ENCODE measurements at places on chromosomes 7 and 10. TPM values are rescaled to one million over a fixed set of nuclear protein-coding genes. Genes with fewer than 3 reads are reported as not detected.

Gene TIMM23
- 117 TPM for total RNA-seq

Gene GPR26
- not detected for total RNA-seq

DNA sequence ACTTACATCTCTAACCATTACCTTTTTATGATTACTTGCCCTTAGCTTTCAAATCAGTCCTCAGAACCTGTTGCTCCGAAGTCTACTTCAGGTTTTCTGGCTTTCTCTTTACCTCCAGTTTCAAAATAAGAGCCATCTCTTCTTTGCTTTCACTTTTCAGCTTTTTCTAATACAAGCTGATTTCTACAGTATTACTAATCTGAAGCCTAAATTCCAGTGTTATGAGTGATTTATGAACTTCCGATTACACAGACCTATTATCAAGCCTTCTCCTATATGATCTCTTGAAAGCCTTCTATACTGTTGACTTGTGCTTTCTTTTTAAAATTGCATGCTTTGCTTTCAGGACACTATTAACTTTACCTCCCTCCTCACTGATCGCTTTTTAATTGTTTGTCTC lies 1307.8 kb upstream of the CELF2 start:
- no peak for DNase-seq

Gene ELFN1
- total RNA-seq = 0.19 TPM

DNA sequence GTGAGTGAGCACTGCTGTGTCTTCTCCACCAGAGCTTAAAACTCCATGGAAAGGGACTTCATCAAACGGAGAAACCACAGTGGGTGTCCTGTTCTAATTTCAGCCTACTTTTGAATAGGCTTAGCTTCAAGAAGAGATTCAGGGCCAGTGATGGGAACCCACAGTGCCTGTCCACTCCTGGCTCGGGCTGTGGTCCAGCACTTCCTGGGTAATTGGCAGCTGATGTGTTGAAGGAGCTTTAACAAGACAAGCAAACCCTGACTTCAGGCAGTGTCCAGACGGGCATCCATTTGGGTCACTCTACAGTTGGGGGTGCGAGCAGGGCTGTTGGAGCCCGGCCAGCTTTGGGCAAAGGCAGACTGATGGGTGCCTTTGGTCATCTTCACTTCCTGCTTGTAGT lies 14.5 kb downstream of the VWC2 start:
- no peak for DNase-seq

GRCh38 chr7:1740214-1740613 lies 70.1 kb downstream of the ELFN1 start:
- DNase-seq = no peak

DNA sequence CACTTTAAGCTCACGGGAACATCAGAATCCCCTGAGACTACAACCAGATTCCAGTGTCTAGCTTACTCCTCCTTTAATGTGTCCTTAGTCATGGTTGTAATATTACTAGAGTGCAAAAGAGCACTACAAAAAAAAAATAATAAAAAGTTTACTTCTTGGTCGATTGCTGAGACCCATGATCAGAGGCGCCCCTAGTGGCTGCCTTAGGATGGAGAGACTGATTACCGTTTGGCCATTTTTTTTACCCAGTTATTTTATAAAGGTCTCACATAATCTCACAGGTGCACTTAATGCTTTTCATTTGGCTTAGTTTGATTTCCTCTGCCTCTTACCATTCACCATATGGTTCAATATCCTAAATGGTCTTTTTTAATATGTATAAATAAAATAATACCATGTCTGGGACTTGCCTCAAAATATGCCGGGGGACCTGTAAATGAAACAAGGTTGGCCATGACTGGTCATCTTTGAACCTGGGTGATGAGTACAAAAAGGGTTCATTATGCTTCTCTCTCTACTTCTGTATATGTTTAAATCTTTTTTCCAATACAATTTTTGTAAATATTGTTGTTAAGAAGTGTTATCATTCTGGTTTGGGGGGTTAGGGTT lies 331.5 kb upstream of the NFE2L3 start:
- no peak for DNase-seq

Gene GCK
- 2.5 TPM for total RNA-seq

GRCh38 chr7:157738066-157738460 lies 401.3 kb downstream of the DNAJB6 start:
- no peak for DNase-seq

Gene GNG11
- total RNA-seq = not detected

GRCh38 chr10:89707372-89707771 lies 6.0 kb downstream of the KIF20B start:
- no peak for DNase-seq

GRCh38 chr7:159015454-159016410 lies 128.9 kb downstream of the VIPR2 start:
- DNase-seq = no peak

- DNase-seq = no peak
These were observed 951.6 kb downstream of the CCSER2 start for GRCh38 chr10:85280014-85280413.

Gene PDK4
- total RNA-seq = not detected

Gene CCDC172
- total RNA-seq = not detected

DNA sequence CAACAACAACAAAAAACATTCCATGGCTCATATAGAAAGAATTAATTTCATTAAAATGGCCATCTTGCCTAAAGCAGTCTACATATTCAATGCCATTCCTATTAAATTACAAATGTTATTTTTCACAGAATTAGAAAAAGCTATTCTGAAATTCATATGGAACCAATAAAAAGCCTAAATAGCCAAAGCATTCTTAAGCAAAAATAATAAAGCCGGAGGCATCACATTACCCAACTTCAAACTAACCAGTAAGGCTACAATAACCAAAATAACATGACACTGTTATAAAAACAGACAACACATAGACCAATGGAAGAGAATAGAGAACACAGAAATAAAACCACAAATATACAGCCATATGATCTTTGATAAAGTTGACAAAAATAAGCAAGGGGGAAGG lies 330.4 kb downstream of the KIF20B start:
- no peak for DNase-seq

DNA sequence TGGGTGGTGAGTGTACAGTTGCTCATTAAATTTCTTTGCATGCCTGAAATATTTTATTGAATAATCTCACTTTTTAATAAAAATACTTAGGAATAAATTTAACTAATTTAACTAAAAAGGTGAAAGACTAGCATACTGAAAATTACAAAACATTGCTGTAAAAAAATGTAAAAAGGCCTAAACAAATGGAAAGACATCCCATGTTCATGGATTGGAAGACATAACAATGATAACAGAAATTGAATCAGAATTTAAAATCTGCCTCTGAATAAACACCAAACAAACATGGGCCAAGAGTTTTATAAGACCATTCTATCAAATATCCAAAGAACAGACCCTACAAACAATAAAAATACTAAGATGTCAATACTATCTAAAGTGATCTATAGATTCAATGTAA lies 66.9 kb downstream of the LRRC17 start:
- DNase-seq = no peak
